ENCODE measurements at places on chromosomes 5 and 9. TPM values are rescaled to one million over a fixed set of nuclear protein-coding genes. Genes with fewer than 3 reads are reported as not detected.

The GGTA1 gene
- 102 TPM for total RNA-seq

The THBS4 gene
- total RNA-seq = 7.2 TPM

The ELAVL2 gene
- total RNA-seq = not detected

DNA sequence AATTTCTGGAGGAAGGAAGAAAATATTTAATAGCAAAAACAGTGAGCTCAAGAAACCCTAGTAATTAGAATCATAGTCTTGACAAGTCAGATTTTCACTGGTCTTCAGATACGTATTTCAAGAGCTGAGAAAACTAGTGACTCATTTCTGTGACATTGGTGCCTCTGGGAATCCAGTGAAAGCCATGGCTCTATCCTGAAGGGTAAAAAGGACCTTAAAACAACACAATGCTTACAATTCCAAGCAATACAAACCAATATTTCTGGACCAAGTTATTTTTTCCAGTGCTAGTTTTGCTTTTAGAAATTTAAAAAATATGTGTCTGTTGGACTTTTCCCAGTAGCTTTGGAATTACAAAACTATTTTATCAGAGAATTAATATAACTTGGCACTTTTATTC is 140.3 kb downstream of the LPAR1 start:
- peaks cover 90% of the 10 kb centered on the region for H3K4me1 ChIP-seq
- peak overlapping the region; percentile 83 for H3K27ac ChIP-seq
- no peaks in the 10 kb centered on the region for H3K36me3 ChIP-seq
- H3K4me3 ChIP-seq = peak overlapping the region; percentile 25
- no peak for DNase-seq
- no peaks in the 10 kb centered on the region for H3K27me3 ChIP-seq

- no peaks in the 10 kb centered on the region for H3K27me3 ChIP-seq
- no peak overlapping the region for H3K4me3 ChIP-seq
- no peaks in the 10 kb centered on the region for H3K4me1 ChIP-seq
- DNase-seq = no peak
- no peaks in the 10 kb centered on the region for H3K36me3 ChIP-seq
- H3K27ac ChIP-seq = no peak overlapping the region
Measured at GRCh38 chr5:174807471-174807870, 83.1 kb downstream of the MSX2 start.

- H3K4me1 ChIP-seq = no peaks in the 10 kb centered on the region
- no peak overlapping the region for H3K27ac ChIP-seq
- DNase-seq = no peak
Measured at GRCh38 chr5:35822511-35822910, 34.2 kb upstream of the IL7R start.

Data from thoracic aorta (tissue), 2 donors.